CD4-positive, CD25-positive, alpha-beta regulatory T cell (primary cell): ENCODE measurements at places on chromosomes 4 and X.
A peak's percentile ranks its signal among the peaks of the same experiment; 100 is the strongest.

- no peak overlapping the region for H3K27ac ChIP-seq
- H3K4me3 ChIP-seq = no peak overlapping the region
- H3K36me3 ChIP-seq = no peaks in the 10 kb centered on the region
- no peaks in the 10 kb centered on the region for H3K27me3 ChIP-seq
- DNase-seq = no peak
Observed at GRCh38 chr4:20264688-20265087, 13.0 kb downstream of the SLIT2 start.

DNA sequence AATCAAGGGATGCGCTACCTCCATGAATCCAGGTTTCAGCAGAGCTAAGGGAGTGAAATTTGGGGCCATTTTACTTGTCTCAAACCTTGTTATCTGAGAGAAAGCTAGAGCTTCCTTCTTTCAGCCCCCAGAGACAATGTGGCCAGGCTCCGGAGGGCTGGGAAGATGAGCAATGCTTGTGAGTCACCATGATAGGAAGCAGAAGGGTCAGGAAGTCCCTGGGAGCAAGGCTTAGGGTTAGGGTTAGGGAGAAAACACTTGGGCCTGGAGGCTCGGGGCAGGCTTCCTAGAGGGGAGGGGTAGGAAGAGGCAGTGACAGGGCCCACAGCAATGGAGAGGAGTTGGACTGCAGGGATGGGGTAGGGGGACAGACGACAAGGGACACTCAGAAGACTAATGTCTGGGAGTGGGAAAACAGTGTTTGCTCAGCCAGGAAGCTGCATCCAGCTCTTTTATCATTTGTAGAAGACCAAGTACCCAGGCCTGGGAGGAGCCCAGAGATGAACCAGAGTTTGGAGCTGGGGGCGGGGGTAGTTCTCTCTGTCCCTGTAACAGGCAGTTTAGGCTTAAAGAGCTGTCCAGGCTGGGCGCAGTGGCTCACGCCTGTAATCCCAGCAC lies 16.4 kb upstream of the PORCN start:
- no peaks in the 10 kb centered on the region for H3K4me1 ChIP-seq
- H3K4me3 ChIP-seq = no peak overlapping the region
- H3K27ac ChIP-seq = no peak overlapping the region
- no peaks in the 10 kb centered on the region for H3K27me3 ChIP-seq

DNA sequence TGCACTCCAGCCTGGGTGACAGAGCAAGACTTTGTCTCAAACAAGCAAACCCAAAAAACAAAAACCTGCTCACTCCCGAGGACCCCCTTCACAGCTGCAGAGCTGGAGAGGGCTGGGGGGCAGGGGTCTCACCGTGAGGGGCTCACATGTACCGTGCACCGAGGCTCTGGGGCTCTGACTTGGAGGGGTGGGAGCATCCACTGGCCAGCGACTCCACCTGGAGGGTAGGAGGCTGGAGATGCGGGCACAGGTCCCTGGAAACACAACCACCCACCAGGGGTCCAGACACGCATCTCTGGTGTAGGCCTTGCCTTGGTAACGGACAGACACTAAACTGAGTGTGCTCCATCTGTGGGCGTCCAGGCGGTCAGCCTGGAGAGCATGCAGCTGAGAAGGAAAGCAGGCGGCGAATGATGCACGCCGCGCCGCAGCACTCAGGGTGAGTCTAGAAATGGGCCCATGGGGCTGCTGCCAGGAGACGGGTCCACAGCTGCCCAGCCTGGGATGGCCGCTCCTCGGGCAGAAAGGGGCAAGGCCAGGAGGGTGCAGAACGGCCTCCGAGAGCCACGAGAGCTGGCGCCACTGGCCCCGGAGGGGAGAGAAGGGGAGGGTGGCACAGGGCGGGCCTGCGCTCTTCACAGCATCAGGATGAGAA lies 26.1 kb downstream of the PPP2R3B start:
- no peak overlapping the region for H3K27ac ChIP-seq
- H3K4me1 ChIP-seq = peaks cover 11% of the 10 kb centered on the region
- DNase-seq = no peak
- H3K4me3 ChIP-seq = no peak overlapping the region
- H3K36me3 ChIP-seq = peaks cover 22% of the 10 kb centered on the region
- no peaks in the 10 kb centered on the region for H3K27me3 ChIP-seq

DNA sequence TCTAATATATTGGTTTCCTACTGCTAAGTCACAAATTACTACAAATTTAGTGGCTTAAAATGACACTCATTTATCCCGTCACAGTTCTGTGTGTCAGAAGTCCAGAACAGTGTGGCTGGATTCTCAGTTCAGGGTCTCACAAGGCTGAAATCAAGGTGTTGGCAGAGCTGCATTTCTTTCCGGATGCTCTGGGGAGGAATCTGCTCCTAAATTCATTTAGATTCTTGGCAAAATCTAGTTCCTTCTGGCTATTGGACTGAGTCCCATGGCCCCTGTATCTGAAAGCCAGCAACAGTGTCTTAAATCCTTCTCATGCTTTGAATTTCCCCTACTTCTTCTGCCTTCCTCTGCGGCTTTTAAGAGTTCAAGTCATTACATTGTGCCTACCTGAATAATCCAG lies 103.1 kb upstream of the BMP3 start:
- H3K4me1 ChIP-seq = no peaks in the 10 kb centered on the region
- no peak overlapping the region for H3K4me3 ChIP-seq
- no peak for DNase-seq
- no peaks in the 10 kb centered on the region for H3K36me3 ChIP-seq
- H3K27ac ChIP-seq = no peak overlapping the region

- H3K27me3 ChIP-seq = no peaks in the 10 kb centered on the region
- no peak for DNase-seq
- no peaks in the 10 kb centered on the region for H3K36me3 ChIP-seq
- no peak overlapping the region for H3K27ac ChIP-seq
- H3K4me3 ChIP-seq = no peak overlapping the region
- no peaks in the 10 kb centered on the region for H3K4me1 ChIP-seq
Observed at GRCh38 chrX:153761863-153762262, 2.2 kb upstream of the PLXNB3 start.

DNA sequence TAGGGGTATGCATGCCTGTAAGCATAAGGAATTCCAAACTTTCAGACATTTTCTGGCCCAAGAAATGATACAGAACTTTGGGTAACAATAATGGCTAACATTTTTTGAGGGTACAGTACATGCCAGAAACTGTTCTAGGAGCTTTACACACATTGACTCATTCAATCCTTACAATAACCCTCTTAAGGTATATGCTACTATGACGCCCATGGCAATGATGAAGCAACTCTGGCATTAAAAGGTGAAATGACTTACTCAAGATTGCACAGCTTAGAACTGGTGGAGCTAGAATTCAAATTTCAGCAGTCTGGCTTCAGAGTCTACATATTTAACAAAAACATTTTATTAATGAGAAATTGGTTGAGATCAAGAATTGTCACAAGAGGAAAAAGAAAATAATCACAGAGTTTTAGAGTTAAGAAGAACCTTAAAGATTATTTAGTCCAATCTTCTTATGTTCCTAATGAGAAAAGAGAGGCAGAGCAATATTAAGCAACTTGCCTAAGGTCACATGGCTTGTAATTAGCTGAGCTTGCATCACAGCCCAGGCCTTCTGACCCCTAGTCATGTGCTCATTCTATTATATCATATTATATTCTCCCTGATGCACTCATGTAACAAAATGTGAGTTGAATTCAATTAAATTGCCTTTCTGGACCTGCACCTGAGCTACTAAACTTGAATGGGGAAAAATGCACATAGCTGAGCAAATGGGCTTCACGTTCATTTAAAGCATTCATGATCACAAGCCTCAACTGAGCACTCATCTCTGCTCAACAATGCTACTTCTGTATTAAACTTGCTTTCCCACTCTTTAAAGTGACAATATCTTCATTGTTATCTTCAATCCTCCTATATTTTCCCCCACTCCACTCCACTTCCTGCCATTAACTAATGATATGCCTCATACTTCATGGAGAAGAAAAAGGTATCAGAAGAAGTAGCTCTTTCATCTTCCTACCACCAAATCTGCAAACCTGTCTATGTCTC lies 73.2 kb downstream of the ENOX2 start:
- H3K27me3 ChIP-seq = no peaks in the 10 kb centered on the region
- no peak overlapping the region for H3K27ac ChIP-seq
- DNase-seq = no peak

DNA sequence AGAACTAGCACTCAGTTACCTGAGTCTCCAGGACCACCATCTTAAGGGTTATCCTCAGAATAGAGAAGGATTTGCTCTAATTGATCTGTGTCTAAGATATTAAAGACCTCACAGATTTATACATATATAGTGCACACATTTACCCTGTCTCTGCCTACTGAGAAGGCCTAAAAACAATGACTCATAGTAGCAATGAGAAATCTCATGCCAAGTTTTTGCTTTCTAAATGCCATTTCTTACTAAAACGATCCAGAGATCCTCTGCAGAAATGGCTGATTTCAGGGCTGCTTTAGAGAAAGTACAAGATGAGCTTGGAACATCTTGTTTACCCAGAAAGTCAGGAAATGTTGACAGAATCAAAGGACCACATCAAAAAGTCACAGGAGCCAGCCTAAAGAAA lies 79.1 kb upstream of the INPP4B start:
- H3K4me3 ChIP-seq = no peak overlapping the region
- H3K27me3 ChIP-seq = no peaks in the 10 kb centered on the region
- H3K4me1 ChIP-seq = no peaks in the 10 kb centered on the region
- no peak overlapping the region for H3K27ac ChIP-seq

GRCh38 chrX:63967551-63967950 lies 182.5 kb upstream of the ARHGEF9 start:
- H3K36me3 ChIP-seq = no peaks in the 10 kb centered on the region
- no peak overlapping the region for H3K4me3 ChIP-seq
- no peaks in the 10 kb centered on the region for H3K27me3 ChIP-seq
- H3K4me1 ChIP-seq = no peaks in the 10 kb centered on the region
- no peak overlapping the region for H3K27ac ChIP-seq
- no peak for DNase-seq

GRCh38 chrX:118528071-118528737 lies 32.6 kb downstream of the DOCK11 start:
- H3K27me3 ChIP-seq = no peaks in the 10 kb centered on the region
- peak; percentile 50 for DNase-seq
- H3K4me3 ChIP-seq = peak overlapping the region; percentile 91
- peak overlapping the region; percentile 90 for H3K27ac ChIP-seq

GRCh38 chr4:115234405-115235093 lies 121.1 kb upstream of the NDST4 start:
- H3K4me1 ChIP-seq = no peaks in the 10 kb centered on the region
- no peak overlapping the region for H3K27ac ChIP-seq
- no peak overlapping the region for H3K4me3 ChIP-seq
- no peak for DNase-seq

DNA sequence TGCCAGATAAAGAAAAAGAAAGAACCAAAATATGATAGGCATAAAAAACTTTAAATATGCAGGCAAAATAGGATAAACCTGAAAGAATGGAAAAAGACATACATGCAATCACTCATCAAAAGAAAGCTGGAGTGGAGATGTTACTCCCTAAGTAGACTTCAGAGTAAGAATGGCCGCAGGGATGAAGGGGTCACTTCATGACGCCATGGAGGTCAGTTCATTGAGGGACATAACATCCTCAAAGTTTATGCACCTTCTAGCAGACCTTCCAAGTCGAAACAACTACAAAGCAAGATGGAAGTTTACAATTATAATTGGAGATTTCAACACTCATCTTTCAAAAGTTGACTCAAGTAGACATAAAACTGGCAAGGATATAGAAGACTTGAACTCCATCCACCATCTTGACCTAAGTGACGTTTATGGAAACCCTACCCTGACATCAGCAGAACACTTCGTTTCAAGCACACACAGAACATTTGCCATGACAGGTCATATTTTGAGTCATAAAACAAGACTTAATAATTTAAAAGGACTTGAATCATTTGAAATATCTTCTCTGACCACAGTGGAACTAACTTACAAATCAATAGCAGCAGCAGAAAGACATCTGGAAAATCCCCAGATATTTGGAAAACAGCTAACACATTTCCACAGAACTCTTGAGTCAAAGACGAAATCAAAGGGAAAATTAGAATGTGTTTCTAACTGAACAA lies 106.0 kb upstream of the LRPAP1 start:
- H3K27me3 ChIP-seq = no peaks in the 10 kb centered on the region
- H3K36me3 ChIP-seq = no peaks in the 10 kb centered on the region
- no peak overlapping the region for H3K4me3 ChIP-seq
- H3K27ac ChIP-seq = no peak overlapping the region
- no peak for DNase-seq

GRCh38 chr4:1593881-1594345 lies 90.2 kb downstream of the FAM53A start:
- H3K27ac ChIP-seq = no peak overlapping the region
- no peaks in the 10 kb centered on the region for H3K36me3 ChIP-seq
- H3K27me3 ChIP-seq = peaks cover 11% of the 10 kb centered on the region
- H3K4me1 ChIP-seq = no peaks in the 10 kb centered on the region
- DNase-seq = no peak
- H3K4me3 ChIP-seq = no peak overlapping the region

DNA sequence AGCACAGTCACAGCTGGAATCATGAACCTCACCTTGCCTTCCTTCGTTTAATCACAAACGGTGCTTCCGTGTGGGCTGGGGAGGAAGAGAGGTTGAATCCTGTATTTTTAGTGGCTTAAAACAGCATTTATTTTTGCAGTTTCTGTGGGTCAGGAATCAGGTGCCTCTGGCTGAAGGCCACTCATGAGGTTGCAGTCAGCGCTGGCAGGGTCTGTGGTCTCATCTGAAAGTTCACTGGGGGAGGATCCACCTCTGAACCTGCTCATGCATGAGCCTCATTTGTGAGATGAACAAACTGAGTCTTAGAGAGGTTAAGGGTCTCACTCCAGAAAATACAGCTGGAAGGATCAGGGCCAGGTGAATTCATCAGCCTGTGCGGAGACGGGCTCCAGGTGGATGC lies 17.1 kb upstream of the ABLIM2 start:
- H3K36me3 ChIP-seq = no peaks in the 10 kb centered on the region
- H3K4me3 ChIP-seq = no peak overlapping the region
- no peaks in the 10 kb centered on the region for H3K27me3 ChIP-seq
- peaks cover 7% of the 10 kb centered on the region for H3K4me1 ChIP-seq
- H3K27ac ChIP-seq = no peak overlapping the region
- no peak for DNase-seq

- no peak overlapping the region for H3K4me3 ChIP-seq
- no peak overlapping the region for H3K27ac ChIP-seq
- no peaks in the 10 kb centered on the region for H3K4me1 ChIP-seq
- H3K36me3 ChIP-seq = no peaks in the 10 kb centered on the region
Observed at GRCh38 chr4:28868841-28869240, 1851.3 kb upstream of the PCDH7 start.
